SW 1271 (cell line): ENCODE measurements at places on chromosomes 4 and X.
A peak's percentile ranks its signal among the peaks of the same experiment; 100 is the strongest.

DNA sequence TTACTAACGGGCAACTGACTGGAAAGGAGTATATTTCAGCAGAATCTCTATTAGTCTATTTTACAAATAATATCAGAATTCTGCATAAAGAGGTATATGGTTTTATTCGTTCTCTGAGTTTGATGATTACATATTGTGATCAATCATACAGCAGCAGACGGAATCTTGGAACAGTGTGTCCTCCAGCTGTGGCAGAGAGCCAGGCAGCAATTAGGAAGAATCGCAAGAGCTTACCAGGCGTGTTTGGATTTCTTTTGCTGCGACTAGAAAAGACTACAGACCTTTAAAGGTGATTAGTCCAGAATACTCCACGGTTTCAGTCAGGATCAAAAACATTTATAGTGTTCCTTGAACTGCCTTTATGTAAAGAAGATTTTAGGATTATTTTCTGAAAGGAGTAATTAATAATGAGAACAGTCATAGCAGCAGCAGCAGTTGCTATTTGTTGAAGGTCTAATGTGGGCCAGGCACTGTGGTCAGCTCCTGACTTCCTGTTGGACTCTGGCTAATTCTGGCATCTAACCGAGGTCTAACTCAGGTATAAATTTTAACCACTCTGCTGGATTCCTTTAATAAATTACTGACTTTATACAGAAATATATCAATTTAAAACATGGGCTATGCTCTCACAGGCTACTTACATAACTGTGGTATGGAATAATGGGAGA, 225.3 kb upstream of the CXorf66 start:
- DNase-seq: no peak

GRCh38 chr4:139696491-139696890, 30.9 kb downstream of the MGST2 start:
- DNase-seq: no peak

GRCh38 chr4:86344127-86344526, 15.7 kb downstream of the MAPK10 start:
- DNase-seq: no peak

DNA sequence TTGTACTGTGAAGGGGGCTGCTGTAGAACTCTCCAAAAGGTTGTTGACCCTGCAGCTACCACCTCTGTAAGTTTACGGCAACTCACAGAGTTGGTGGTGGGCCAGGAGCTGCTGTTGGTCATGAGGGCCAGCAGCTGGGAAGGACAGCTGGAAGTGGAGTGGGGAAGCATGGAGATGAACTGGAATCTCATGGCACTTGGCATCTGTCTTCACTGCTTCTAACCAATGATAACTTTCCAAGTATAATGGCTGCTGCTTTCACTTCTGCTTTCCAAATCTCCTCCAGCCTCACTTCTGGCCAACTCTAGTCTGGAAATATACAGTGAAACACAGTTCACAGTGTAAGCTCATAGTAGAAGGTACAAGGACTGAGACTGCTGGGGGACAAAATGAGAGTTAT, 126.5 kb upstream of the INTU start:
- DNase-seq: no peak

- peak; percentile 4 for DNase-seq
Measured at GRCh38 chr4:7034262-7035081, 8.7 kb upstream of the TADA2B start.

GRCh38 chr4:156298230-156298629, 344.6 kb upstream of the CTSO start:
- no peak for DNase-seq
